ENCODE measurements at places on chromosomes 7 and 10. TPM values are rescaled to one million over a fixed set of nuclear protein-coding genes. Genes with fewer than 3 reads are reported as not detected.

OR2A1 gene
- not detected for total RNA-seq

DNA sequence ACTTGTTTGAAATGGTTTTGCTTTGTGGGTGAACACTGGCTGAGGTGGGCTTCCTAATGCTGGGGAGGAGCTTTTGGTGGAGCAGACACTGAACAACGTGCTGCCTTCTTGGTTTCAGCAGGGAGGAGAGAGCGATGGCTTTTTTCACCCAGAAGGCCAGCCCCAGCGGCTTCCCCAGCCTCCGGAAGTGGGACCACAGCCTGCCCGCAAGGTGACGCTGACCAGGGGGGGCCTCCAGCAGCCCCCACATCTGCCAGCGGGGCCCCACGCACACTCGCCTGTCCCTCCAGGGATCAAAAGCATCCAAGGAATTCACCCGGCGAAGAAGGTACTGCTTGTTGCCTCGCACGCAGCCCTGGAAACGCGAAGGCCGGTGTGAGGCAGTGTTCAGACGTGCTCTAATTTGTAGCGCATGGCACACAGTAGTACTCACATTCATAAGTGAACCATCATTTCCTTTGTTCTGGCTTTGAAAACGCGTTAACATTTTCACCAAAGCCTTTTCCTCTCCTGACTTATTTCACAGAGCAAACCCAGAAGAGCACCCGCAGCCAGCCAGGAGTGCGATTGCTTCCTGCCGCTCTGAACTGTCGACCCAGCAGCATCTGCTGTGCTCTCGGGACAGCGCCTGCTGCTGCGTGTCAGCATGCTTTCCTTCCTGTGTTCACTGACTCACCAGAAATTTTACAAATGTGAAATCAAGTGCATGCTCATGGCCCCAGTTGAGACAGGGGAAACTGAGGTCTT lies 48.4 kb downstream of the SHH start:
- peak; percentile 55 for DNase-seq

DNA sequence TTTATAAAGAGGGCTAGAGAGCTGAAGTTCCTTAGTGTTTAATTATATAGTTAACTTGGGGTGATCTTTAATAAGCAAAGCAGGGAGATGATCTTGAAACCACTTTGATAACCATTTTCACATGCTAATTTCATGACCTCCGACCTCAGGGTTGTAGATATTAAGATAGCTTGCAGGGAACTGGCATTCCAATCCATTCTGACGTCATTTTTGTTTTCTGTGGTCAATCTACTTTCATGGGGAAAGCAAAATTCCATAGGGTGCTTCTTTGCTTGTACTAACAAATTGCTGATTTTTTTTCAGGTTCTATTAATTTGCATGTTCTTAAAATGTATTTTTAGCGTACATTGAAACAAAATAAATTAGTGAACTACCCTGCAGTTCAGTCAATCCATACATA lies 139.3 kb downstream of the CDCA7L start:
- no peak for DNase-seq

CPN1 gene
- total RNA-seq: not detected

FAM237B gene
- total RNA-seq: not detected

SORCS3 gene
- 0.10 TPM for total RNA-seq

GRCh38 chr10:7374795-7375194 lies 36.0 kb downstream of the SFMBT2 start:
- DNase-seq: no peak

All from left ventricle myocardium superior (tissue), 1 donor.